ENCODE measurements at places on chromosomes 5 and 9.

DNA sequence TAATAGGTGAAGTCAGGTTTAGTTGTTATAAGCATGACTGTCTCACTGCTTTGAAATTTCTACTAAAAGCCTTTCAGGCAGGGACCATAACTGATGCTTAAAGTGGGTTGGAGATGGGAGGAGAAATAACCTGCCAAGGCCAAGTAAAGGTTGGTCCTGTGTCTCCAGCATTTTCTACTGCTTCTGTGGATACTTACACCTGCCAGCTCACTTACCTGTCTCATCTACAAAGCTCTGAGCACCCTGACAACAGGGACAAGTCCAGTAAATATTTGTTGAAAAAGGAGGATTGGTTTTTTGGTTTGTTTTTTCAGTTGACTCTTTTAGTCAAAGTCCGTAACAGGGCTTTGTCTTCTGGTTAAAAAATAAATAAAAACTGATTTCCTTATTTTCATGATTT, 38.6 kb downstream of the GRAMD2B start:
- no peak for DNase-seq

DNA sequence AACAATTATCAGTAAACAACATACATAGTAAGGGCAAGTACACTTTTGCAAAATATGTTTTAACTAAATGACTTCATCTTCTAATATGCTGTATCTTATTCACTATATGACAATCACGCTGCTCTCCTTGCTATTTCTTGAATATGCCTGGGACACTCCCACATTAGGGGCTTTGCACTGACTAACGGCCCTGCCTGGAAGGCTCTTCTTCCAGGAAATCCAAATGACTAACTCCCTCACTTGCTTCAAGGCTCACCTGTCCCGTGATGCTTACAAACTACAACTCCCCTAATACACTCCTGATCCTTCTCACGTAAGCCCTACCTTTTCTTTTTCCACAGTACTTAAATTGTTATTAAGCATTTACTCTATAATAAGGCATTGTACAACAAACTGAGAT, 10.6 kb downstream of the ERP44 start:
- no peak for DNase-seq

GRCh38 chr5:141413540-141414069, 818 bp downstream of the PCDHGA10 start:
- DNase-seq: no peak

GRCh38 chr5:176888016-176888864, 10.9 kb downstream of the HK3 start:
- no peak for DNase-seq

GRCh38 chr5:89313804-89314588, 431.0 kb upstream of the MEF2C start:
- no peak for DNase-seq

- DNase-seq: no peak
These were observed 230.5 kb upstream of the IZUMO3 start for GRCh38 chr9:24776226-24776625.

DNA sequence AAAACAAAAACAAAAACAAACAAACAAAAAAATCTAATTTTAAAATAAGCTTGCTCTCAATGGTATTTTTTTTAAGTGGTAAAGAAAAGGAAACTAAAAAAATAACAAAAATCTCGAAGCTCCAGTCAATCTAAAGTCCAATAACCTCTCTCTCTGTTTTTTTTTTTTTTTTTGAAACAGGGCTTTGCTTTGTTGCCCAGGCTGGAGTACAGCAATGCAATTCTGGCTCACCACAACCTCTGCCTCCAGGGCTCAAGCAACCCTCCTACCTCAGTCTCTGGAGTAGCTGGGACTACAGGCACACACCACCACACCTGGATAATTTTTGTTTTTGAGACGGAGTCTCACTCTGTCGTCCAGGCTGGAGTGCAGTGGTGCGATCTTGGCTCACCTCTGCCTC, 25.9 kb upstream of the GLDC start:
- DNase-seq: no peak

GRCh38 chr5:623531-623930, 11.4 kb downstream of the CEP72 start:
- DNase-seq: no peak

DNA sequence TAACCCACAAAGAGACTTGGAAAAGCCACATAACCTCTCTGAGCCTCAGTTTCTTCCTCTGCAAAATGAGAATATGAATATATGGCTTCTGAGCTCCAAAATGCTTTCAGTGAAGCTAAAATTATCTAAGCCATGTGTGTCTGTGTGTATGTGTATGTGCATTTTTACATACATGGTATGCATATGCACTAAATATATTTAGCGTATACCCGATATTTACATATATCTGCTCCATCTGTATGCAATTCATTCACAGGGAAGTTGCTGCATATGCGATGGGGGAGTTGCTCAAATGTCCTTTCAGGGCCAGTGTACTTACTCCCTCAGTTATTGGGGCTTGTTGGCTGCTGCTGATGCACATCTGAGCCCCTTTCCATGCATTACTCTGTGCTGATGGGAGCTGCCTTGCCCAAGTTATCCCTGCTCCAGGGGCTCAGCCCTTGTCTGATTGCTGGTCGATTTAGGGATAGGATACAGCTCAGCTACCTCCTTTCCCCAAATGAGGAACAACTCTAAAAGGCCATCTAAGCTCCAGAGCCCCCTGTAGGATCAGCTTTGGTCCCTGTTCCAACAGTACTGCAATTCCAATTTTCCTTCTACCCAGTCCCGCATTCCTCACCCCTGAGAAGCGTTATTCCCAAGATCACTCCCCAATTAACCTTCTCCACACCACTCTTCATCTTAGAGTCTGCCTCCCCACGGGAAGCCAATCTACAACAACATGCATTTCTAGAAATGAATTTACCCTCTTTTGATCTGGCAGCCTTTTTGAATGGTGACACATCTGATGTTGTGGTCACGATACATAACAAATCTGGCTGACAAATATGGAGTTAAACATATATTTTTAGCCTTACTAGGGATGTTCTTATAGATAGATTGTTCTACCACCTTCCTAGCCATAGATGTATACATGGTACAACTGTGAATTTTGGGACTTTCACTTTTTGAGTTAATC, 15.9 kb downstream of the RHOBTB3 start:
- DNase-seq: no peak

All from central memory CD4-positive, alpha-beta T cell (primary cell).